Activated T-cell treated with anti-CD3 and anti-CD28 coated beads, Interleukin-2, amount 50 U/mL, for 1 hour (primary cell): ENCODE measurements at places on chromosomes 11 and 22.
A peak's percentile ranks its signal among the peaks of the same experiment; 100 is the strongest.

- no peak for DNase-seq
Observed at GRCh38 chr11:16361108-16361865, 4.9 kb upstream of the SOX6 start.

- DNase-seq: no peak
Observed at GRCh38 chr11:62048100-62048499, 75.7 kb upstream of the INCENP start.

GRCh38 chr11:40246983-40247382 lies 1212.5 kb downstream of the LRRC4C start:
- no peak for DNase-seq

GRCh38 chr11:78562398-78562797 lies 12.3 kb downstream of the NARS2 start:
- no peak for DNase-seq

GRCh38 chr11:74957937-74958629 lies 9.0 kb downstream of the SPCS2 start:
- DNase-seq: no peak

- no peak for DNase-seq
Observed at GRCh38 chr11:105211806-105212554, 72.4 kb upstream of the CARD18 start.

DNA sequence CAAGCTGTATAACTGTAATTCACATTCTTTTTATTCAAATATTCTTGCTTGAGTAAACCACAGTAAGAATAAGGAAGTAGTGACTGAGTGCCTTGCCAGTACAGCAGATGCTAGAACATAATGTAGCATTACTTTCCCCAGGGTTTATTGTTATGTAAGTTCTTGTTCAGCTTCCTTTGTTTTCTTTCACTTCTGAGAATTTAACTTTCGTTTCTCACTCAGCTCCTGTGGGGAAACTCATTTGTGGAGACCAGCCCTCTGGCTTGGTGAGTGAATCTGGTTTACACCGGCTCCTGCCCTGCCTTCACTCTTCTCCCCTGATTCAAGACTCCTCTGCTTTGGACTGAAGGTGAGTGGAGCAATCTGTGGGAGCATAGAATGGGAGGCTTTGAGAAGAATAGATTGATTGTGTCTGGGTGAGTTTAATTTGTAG lies at the start of gene TRIM22:
Gene TRIM22, plus strand, starts transcription at position 240 of the 433 bp plus-strand sequence. CDS start 6,443 bp downstream, outside the sequence.
- peak; percentile 45 for DNase-seq

DNA sequence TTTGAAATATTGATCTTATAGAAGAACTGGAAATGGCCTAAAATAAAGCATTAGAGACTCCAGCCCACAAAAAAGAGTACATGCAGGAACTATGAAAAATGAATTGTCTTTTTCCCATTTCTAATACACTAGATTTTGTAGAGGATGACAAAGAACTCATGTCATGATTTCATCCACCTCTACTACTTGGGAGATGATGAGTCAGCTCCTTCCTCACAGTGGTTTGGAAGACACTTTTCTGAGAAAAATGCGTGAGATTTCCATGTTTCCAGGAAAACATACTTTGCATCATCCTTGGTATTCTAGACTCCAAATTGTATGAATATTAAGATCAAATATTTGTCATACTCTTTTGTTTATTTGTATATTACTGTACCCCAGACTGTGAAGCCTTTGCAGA lies 500.5 kb downstream of the FAM181B start:
- DNase-seq: no peak

- DNase-seq: no peak
Observed at GRCh38 chr11:64524158-64524527, 66.9 kb upstream of the SLC22A12 start.

- peak; percentile 56 for DNase-seq
Observed at GRCh38 chr11:10305262-10305963, 540 bp downstream of the ADM start.

- no peak for DNase-seq
Observed at GRCh38 chr11:120137611-120138521, at the start of gene TRIM29. Gene TRIM29 (minus strand): TSS chr11:120138113. CDS start chr11:120138031, 82 bp downstream.

- no peak for DNase-seq
Observed at GRCh38 chr11:128942272-128942612, 429 bp downstream of the TP53AIP1 start.

DNA sequence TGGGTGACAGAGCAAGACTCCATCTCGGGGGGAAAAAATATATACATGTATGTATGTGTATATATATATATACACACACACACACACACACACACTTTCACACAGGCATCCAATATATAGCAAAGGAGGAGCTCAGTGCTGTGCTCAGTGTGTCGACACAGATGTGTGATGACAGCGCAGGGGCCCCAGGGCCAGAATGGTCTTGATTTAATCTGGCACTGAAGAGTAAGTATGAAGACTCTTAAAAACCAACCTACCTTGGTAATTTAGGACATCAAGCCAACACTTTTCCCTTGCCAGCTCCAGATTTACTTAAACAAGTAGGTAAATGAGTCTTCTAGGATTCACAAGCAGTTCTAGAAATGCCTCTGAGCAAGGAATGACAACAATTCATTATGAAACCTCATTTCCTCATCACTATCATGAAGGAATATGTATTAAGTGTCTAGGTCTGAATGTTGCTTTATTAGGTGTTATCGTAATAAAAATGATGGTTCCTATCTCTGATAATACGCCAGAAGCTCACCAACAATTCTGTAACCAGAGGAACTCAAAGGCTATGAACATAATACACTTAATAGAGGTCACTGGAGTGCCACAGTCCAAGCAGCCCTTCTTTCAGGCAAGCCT lies 71.5 kb downstream of the SGSM3 start:
- DNase-seq: no peak

GRCh38 chr22:23591201-23591791 lies 11.2 kb upstream of the IGLL1 start:
- peak; percentile 52 for DNase-seq

- DNase-seq: no peak
Observed at GRCh38 chr11:27705873-27706820, 5.9 kb upstream of the BDNF start.

GRCh38 chr11:45424411-45425180 lies 138.5 kb upstream of the SYT13 start:
- no peak for DNase-seq

DNA sequence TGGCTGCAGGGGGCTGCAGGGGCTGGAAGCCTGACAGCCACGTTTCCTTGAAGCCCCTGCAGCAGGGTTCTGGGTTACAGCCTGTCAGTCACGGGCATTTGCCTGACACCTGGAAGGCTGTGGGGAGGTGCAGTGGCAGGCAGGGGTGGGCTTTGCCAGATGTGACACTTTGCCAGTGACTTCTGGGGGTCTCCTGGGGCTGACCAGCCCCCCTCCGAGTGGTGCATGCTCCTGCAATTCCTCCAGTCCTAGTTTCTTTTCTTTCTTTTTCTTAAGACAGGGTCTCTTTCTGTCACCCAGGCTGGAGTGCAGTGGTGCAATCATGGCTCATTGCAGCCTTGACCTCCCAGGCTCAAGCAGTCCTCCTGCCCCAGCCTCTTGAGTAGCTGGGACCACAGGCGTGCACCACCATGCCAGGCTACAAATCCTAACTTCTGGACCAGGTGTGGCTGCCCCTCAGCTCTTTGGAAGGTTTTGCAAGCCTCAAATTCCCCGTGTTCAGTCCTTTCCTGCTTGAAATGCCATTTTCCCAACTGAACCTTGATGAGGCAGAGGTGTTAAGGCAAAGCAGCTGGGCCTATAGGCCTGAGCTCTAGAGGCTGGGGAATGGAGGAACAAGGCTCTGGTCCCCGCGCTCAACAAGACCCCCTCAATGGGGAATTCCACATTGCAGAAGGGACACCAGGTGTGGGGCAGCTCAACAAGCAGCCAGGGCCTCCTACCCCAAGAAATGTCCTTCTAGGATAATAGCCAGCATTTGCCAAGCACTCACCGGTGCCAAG lies 20.2 kb upstream of the CHKA start:
- DNase-seq: no peak

DNA sequence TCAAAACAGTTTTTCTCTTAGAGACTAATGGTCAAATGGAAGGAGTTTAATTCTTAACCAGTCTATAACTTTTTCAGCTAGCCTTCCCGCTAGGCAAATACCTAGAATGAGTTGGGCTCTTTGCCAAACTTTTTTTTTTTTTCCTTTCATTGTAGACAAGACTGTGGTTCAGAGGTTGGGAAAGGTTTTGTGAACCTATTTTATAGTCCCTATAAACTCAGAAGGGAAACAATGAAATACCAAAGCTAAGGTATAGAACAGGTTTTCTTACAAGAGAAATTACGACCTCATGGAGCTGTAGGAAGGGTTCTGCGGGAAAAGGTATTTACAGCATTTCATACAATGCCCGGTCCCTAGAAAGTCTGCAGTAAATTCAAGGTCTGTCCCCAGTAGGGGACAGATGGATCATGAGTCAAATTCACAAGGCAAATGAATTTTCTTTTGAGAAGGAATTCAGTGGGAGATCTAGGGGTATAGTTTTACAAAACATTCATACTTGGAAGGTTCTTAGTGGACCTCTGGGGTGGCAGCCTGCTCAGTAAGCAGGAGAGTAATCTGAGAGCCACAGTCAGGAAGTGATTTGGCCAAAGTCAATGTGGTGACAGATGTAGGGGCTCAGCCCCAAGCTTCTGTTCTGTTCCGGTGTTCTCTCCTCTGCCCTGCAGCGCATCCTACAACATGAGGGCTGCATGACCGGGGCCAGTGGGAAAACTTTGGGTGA lies 146.8 kb downstream of the DBX1 start:
- DNase-seq: no peak

- DNase-seq: no peak
Observed at GRCh38 chr22:42887120-42887519, 30.0 kb upstream of the ARFGAP3 start.

- no peak for DNase-seq
Observed at GRCh38 chr22:32699686-32700085, 101.8 kb upstream of the TIMP3 start.

DNA sequence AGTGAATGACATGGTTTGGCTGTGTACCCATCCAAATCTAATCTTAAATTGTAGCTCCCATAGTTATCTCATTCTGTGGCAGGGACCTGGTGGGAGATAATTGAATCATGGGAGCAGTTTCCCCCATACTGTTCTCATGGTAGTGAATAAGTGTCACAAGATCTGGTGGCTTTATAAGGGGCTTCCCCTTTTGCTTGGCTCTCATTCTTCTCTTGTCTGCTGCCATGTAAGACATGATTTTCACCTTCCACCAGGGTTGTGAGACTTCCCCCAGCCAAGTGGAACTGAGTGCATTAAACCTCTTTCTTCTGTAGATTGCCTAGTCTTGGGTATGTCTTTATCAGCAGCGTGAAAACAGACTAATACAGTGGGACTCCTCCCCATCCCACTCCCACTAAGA lies 11.1 kb downstream of the OR5A2 start:
- DNase-seq: no peak

DNA sequence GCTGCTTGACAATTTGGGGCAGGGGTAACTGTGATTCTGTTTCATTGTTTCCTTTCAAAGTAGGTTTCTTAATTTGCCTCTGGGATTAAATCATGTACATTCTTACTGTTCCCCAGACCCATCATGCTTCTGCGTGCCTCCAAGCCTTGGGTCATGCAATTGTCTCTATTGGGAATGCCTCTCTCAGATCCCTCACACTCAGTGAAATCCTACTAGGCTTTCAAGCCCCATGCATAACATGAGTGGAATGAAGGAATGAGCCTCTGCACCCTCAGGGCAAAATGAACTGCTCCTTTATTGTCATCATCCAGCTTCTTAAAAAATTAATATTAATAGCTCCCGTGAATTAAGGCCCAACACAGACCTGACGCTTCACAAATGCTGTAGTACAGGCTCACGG lies 381.7 kb downstream of the TENM4 start:
- DNase-seq: no peak

GRCh38 chr11:104155375-104155774 lies 8.6 kb downstream of the PDGFD start:
- DNase-seq: no peak

DNA sequence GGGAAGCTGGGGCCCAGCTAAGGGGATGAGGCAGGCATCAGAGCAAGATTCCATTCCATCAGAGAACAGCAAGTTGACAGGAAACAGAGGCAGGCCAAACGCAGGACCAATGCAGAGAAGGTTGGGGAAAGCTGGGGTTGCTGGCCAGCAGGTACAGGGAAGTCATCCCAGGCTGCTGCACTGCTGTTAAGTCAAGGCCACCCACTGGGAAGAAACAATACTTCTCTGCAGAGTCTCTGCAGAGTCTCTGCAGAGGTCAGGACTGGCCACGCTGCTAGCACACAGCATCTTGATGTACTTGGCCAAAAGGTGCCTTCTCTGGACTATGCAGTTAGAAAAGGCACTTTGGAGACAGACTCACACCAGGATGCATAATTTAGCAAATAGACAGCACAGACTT lies 68.5 kb upstream of the CSNK2A3 start:
- no peak for DNase-seq

DNA sequence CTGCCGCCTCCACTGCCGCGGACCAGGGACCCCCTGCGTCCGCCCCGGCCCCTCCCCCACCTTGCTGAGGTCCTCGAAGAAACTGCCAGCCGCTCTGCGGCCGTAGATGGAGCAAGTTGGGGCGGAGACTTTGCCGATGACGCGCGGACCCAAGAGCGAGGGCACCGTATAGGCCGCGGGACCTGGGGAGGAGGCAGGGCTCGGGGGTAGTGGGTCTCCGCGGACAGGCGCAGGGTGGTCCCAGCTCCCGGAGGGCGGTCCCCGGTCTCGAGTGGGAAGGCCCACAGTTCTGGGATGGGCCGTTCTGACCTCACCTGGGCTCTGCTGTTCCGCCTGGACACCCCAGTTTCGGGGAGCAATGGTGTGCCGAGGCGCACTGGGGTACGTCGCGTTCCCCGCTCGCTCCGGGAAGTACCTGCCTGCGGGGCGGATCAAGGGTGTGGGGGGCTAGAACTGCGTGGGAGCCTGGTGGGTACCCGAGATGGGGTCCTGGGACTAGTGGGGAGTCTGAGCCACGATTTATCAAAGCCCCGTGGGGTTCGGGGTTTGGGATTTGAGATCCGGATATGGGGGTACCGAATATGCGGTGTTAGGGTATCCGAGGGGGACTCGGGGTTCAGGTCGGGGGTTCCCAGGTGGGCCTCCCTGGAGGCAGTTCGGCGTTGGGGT lies 1.2 kb upstream of the TYMP start:
- DNase-seq: peak; percentile 79

GRCh38 chr11:62413060-62413696 lies 5.7 kb upstream of the SCGB1A1 start:
- DNase-seq: no peak

GRCh38 chr22:42313204-42313603 lies 42.8 kb upstream of the TCF20 start:
- no peak for DNase-seq

DNA sequence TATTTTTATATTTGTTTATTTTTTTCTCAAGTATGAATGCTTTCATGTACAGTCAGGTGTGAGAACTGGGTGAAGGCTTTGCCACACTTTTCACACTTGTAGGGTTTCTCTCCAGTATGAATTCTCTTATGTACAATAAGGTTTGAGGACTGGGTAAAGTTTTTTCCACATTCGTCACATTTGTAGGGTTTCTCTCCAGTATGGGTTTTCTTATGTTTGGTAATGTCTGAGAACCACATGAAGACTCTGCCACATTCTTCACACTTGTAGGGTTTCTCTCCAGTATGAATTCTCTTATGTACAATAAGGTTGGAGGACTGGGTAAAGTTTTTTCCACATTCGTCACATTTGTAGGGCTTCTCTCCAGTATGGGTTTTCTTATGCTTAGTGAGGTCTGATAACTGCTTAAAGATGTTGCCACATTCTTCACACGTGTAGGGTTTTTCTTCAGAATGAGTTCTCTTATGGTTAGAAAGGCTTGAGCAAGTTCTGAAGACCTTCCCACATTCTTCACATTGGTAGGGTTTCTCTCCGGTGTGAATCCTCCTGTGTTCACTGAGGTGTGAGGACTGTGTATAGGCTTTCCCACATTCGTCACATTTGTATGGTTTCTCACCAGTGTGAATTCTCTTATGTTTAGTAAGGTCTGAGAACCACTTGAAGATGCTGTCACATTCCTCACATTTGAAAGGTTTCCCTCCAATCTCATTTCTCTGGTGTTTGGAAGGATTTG lies 19.7 kb downstream of the ZNF195 start:
- DNase-seq: no peak
